ENCODE measurements at places on chromosomes 5 and 9.

- DNase-seq: no peak
These were observed 627.9 kb upstream of the ST8SIA4 start for GRCh38 chr5:101531026-101531425.

DNA sequence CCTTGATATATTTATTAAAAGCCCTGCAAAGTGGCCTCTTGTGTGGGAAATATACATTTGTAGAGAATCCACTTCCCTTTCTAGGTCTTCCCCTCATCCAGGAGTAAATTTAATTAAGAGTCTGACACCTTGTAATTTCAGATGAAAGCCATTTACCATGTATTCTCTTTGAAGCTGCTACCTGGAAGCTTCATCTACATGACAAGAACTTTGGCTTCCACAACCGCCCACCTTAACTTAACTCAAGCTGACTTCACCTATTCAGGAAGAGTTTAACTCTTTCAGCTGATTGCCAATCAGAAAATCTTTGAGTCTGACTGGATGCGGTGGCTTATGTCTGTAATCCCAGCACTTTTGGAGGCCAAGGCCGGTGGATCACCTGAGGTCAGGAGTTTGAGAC lies 899.9 kb downstream of the TAF11L14 start:
- no peak for DNase-seq

GRCh38 chr5:61348447-61348846 lies 16.4 kb downstream of the ZSWIM6 start:
- DNase-seq: no peak

- no peak for DNase-seq
These were observed 50.8 kb downstream of the TSPAN17 start for GRCh38 chr5:176697934-176698538.

DNA sequence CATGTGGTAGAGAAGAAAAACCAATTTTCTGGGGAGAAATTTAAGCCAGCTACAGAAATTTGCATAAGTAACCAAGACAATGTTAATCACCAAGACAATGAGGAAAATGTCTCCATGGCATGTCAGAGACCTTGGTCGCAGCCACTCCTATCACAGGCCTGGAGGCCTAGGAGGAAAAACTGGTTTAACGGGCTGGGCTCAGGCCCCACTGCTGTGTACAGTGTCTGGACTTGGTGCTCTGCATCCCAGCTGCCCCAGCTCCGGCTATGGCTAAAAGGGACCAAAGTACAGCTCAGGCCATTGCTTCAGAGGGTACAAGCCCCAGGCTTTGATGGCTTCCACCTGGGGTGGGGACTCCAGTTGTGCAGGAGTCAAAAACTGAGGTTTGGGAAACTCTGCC lies 1075.1 kb upstream of the CDH18 start:
- no peak for DNase-seq

DNA sequence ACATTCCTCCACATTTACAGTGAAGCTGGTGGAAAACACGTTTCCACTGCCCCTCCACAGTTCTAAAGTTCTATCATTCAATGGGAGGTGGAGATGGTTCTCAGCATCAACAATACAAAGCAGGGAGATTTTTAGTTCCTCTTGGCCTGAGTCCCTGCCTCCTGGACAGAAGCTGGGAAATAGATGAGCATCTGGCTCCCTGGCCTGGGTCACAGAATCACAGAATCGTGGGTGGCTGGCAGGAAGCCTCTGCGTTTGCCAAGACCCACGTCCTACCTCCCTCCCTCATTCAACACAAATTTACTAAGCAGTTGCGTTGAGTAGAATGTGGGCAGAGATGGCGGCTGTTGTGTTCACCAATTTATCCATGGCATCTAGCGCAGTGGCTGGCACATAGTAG lies 5.2 kb upstream of the PPARGC1B start:
- DNase-seq: no peak

DNA sequence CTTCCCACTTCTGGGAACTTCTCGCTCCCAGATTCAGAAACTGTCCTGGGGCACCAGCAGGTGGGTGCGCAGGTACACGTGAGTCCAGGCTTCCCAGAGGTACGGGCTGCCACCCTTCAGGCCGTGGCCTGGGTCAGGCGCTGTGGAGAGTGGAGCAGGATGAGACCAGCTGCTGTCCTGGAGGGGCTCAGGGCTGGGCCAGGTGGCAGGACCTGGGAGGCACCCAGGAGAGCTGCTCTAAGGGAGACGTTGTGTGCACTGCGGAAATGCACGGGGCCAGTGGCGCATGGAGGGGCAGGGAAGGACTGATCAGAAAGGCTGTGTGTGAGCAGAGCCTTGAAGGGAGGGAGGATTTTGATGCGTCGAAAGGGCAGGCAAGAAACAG lies 135.1 kb upstream of the PHYKPL start:
- no peak for DNase-seq

- DNase-seq: no peak
These were observed 126.5 kb downstream of the RPS23 start for GRCh38 chr5:82151662-82152061.

DNA sequence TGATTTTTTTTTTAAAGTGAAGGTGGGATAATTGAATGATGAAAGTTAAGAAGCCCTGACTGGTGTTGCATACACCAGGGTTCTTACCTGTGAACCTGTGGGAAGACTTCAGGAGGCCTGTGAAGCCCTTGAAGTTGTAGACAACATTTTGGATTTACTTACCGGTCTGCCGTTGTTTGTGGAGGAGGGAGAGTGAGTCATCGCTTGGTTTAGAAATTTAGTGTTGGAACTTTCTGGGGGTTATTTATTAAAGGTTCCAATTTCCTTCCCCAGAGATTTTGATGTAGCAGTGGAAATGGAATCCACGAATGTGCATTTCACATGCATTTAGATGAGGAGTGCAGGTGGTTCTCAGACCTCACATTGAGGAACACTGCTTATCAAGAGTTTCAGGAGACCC lies 49.6 kb downstream of the ARHGAP26 start:
- DNase-seq: no peak

DNA sequence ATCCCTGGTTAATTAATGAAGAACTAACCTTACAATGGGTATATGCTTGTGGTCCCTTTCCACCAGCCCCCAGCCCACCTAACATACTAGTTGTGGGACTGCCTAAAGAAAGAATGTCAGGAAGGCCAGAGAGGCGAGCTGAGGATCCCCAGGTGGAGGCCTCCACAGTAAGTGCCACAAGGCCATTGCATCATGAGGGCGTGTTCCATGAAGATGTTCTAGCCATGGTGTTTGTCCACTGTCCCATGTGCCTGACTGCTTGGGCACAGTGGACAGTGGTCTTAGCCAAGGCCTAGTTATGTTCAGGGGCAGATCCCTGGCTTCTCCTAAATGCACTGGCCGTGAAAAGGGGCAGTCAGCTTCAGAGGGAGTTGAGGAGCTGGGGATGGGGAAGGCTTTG lies 21.1 kb downstream of the ZFP62 start:
- DNase-seq: no peak

DNA sequence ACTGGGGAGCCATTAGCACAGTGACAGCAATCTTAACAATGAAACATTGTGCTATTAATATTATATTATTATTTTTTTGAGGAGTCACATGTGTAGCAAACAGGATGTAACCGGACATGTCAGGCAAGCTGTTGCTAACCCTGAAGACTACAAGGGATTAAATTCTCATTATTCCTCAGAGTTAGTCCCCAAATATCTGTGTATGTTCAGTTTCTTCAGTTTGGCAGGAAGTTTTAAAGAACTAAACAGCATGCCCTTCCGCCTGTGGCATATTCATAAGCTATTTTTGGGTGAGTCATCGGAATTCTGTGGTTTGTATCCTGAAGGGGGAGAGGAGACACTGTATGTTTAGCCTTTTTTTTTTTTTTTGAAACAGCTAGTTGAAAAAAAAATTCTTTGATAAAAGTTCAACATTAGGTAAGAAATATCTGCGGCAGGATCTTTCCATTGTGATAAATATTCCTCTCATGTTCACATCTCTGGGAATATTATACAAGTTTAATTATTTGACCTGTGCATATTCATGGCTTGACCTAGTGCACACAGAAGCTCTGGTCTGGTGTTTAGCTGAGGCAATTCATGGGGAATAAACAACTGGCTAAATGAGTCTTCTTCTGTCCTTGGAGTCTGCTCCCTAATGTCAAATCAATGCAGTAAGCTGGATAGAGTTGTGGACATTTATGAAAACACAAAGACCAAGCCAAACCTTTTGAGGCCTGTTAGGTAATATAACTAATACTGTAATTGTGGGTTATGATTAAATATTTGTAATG lies 202.7 kb upstream of the CDKN2B start:
- DNase-seq: no peak

GRCh38 chr9:132610661-132611060 lies 28.3 kb downstream of the BARHL1 start:
- no peak for DNase-seq

GRCh38 chr5:16854351-16854750 lies 81.7 kb downstream of the MYO10 start:
- DNase-seq: no peak

DNA sequence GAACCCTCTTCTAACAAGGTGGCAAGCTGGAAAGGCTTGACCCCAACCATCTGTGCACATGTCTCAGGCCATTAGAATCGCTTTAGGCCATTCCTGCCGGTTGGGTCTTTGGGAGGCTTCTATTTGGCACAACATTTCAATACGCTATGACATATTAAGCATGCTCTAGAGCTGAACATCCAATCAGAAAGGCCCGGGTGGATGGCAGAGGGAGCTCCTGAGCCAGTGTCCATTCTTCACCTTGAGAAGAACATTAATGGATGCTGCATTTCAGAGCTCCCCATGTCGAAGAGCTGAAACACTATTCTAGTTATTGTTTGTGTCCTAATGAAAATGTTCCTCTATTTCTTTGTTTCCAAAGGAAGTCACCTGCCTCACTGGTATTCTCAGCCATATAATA lies 12.8 kb downstream of the SPATA9 start:
- no peak for DNase-seq

DNA sequence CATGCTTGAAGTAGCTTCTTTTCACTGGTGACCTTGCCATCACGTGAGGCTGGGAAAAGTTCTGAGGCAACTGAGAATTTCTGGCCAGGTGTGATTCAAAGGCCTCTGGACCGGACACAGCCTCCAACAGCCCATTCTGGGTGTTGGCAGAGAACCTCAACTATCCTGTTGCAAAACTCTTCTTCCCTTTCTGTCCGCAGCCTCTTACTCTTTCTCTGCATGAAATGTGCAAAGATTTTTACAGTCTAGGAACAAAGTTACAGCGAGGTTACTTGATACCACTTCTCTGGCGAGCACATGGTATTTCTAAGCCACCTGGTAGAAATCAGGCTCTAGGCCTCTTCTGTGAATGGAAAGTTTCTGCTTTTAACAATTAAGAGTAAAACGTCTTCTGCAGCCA lies 79.2 kb downstream of the FREM1 start:
- DNase-seq: no peak

DNA sequence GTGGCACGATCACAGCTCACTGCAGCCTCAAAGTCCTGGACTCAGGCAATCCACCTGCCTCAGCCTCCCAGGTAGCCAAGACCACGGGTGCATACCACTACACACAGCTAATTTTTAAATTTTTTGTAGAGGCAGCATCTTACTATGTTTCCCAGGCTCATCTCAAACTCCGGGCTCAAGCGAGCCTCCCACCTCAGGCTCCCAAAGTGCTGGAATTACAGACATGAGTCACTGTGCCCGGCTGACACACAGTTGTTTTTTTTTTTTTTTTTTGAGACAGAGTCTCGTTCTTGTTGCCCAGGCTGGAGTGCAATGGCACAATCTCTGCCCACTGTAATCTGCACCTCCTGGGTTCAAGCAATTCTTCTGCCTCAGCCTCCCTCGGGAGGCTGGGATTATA lies 70.1 kb upstream of the CNOT6 start:
- DNase-seq: no peak

GRCh38 chr5:124408738-124409453 lies 337.5 kb downstream of the ZNF608 start:
- no peak for DNase-seq
